ENCODE measurements at places on chromosomes 11 and 22.

DNA sequence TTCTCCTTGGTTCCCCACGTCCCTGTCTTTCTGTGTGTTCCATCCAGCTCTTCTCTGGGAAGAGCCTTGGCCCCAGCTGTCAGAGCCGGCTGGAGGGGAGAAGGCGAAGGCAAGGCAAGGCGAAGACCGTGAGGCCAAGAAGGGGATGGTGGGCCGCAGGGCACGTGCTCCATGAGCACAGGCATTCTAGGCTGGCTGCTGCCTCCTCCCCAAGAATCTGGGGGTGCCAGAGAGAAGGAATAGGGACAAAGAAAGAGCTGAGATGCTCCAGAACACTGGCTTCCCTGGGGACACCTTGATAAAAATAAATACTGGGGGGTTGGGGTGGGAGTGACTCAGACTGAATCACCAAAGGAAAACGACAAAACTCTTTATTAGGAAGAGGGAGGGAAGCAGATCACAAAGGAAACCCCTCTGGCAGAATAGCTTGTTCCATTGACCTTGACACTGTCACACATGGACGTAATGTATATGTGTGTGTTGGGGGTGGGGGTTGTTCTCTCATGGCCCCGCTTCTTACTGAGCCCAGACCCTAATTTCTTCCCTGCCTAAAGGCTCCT, 52.5 kb downstream of the NECTIN1 start:
- peaks cover 3% of the 10 kb centered on the region for H3K36me3 ChIP-seq
- peak; percentile 58 for DNase-seq
- peaks cover 19% of the 10 kb centered on the region for H3K4me1 ChIP-seq
- no peak overlapping the region for H3K4me3 ChIP-seq
- H3K27ac ChIP-seq: peak overlapping the region; percentile 8

DNA sequence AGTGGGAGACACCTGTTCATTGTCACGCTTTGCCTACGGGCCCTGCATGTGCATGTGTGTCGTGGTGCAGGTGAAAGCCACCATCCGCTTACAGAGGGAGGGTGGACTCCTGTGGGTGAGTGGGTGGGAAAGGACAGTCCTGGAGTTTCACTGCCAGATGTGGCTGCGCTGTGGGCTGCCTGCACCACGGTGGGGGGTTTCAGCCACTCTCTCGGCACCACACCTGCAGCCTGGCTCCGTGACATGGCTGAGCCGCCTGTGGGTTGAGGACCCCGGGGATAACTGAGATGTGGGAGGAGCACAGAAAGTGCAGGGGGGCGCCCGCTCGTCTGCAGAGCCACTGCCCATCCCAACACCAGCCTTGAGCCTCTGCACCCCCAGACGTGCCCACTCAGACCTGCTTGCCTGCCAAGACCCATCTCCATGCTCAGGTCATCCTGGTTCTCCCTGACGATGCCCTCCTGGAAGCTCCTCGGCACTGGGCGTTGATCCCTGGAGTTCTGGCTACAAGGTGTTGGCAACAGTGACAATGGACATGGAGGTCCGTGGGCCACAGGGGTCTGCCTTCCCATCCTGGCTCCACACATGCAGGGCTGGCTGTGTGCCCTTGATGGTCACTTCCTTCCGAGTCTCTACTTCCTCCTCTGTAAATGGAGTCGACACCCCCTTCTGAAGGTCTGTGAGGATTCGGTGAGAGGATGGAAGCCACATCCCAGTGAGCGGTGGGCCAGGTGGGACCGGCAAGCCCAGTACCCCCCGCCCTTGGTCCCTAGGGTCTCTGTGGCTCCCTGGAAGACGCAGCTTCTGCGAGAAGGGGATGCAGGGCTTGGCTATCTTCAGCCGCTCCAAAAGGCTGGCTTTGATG, 1007.0 kb downstream of the BRD1 start:
- H3K4me1 ChIP-seq: no peaks in the 10 kb centered on the region
- no peaks in the 10 kb centered on the region for H3K27me3 ChIP-seq
- DNase-seq: no peak
- H3K36me3 ChIP-seq: no peaks in the 10 kb centered on the region

GRCh38 chr11:129141748-129142523, 50.2 kb downstream of the ARHGAP32 start:
- H3K27me3 ChIP-seq: no peaks in the 10 kb centered on the region
- H3K4me3 ChIP-seq: no peak overlapping the region
- H3K4me1 ChIP-seq: peaks cover 14% of the 10 kb centered on the region
- peak; percentile 10 for DNase-seq
- no peak overlapping the region for H3K27ac ChIP-seq
- no peaks in the 10 kb centered on the region for H3K36me3 ChIP-seq

- H3K27ac ChIP-seq: peak overlapping the region; percentile 98
- no peaks in the 10 kb centered on the region for H3K27me3 ChIP-seq
- H3K4me3 ChIP-seq: no peak overlapping the region
- H3K4me1 ChIP-seq: peaks cover 70% of the 10 kb centered on the region
- no peak for DNase-seq
Measured at GRCh38 chr11:69297787-69298266, 3.9 kb downstream of the MYEOV start.

DNA sequence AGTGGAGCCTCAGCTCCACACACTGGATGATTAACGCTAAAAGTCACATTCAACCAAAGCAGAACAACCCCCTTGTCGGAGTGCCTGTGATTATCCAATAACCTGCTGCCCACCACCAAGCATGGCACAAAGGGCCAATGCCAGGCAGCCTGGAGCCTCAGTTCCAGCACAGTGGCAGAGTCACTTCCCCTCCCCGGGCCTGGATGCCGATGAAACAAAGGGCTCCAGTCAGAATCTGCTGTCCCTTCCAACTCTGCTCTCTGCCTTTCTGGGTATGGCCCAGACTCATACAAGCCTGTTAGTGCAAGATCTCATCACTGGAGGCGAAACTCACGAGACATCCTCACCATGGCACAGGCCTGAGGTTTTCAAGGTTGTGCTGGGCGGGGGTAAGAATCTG, 52.1 kb downstream of the CLTCL1 start:
- H3K36me3 ChIP-seq: no peaks in the 10 kb centered on the region
- H3K27ac ChIP-seq: no peak overlapping the region
- H3K4me3 ChIP-seq: no peak overlapping the region

- H3K27ac ChIP-seq: no peak overlapping the region
- no peaks in the 10 kb centered on the region for H3K27me3 ChIP-seq
- no peaks in the 10 kb centered on the region for H3K36me3 ChIP-seq
- no peaks in the 10 kb centered on the region for H3K4me1 ChIP-seq
Measured at GRCh38 chr11:71188073-71188472, 64.3 kb downstream of the SHANK2 start.

DNA sequence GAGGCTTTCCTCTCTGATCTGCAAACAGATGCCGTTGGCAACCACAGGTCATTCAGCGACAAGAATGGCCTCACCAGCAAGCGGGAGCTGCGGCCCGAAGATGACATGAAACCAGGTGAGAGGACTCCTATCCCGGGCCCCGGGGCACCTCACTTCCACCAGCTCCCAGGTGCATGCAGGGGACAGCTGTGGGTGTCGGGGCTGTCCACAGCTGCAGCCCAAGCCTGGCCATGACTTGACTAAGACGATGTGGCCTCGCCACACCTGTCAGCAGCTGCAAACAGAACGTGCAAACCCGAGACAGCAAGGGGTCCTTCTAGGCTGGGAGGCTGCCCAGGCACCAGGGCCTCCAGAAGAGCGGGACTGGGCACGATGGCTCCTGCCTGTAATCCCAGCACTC, 3.6 kb downstream of the GAL start:
- no peaks in the 10 kb centered on the region for H3K36me3 ChIP-seq
- DNase-seq: no peak
- H3K4me1 ChIP-seq: no peaks in the 10 kb centered on the region
- H3K4me3 ChIP-seq: no peak overlapping the region

GRCh38 chr11:62792202-62792575, 383 bp upstream of the TMEM223 start:
- no peak for DNase-seq
- H3K36me3 ChIP-seq: peaks cover 45% of the 10 kb centered on the region
- H3K4me1 ChIP-seq: peaks cover 11% of the 10 kb centered on the region
- peak overlapping the region; percentile 54 for H3K27ac ChIP-seq

DNA sequence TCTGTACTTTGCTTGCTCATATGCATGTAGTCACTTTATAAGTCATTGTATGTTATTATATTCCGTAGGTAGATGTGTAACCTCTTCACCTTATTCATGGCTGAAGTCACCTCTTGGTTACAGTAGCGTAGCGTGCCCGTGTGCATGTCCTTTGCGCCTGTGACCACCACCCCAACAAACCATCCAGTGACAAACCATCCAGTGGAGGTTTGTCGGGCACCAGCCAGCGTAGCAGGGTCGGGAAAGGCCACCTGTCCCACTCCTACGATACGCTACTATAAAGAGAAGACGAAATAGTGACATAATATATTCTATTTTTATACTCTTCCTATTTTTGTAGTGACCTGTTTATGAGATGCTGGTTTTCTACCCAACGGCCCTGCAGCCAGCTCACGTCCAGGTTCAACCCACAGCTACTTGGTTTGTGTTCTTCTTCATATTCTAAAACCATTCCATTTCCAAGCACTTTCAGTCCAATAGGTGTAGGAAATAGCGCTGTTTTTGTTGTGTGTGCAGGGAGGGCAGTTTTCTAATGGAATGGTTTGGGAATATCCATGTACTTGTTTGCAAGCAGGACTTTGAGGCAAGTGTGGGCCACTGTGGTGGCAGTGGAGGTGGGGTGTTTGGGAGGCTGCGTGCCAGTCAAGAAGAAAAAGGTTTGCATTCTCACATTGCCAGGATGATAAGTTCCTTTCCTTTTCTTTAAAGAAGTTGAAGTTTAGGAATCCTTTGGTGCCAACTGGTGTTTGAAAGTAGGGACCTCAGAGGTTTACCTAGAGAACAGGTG, 11.1 kb downstream of the CCND1 start:
- no peaks in the 10 kb centered on the region for H3K4me1 ChIP-seq
- no peaks in the 10 kb centered on the region for H3K27me3 ChIP-seq
- no peak overlapping the region for H3K4me3 ChIP-seq
- no peak overlapping the region for H3K27ac ChIP-seq
- no peak for DNase-seq
- H3K36me3 ChIP-seq: peaks cover 32% of the 10 kb centered on the region

Measured in endothelial cell of umbilical vein (primary cell).